Sigmoid colon (tissue), 7 donors: ENCODE measurements at places on chromosomes 1 and 21. TPM values are rescaled to one million over a fixed set of nuclear protein-coding genes. Genes with fewer than 3 reads are reported as not detected.

DNA sequence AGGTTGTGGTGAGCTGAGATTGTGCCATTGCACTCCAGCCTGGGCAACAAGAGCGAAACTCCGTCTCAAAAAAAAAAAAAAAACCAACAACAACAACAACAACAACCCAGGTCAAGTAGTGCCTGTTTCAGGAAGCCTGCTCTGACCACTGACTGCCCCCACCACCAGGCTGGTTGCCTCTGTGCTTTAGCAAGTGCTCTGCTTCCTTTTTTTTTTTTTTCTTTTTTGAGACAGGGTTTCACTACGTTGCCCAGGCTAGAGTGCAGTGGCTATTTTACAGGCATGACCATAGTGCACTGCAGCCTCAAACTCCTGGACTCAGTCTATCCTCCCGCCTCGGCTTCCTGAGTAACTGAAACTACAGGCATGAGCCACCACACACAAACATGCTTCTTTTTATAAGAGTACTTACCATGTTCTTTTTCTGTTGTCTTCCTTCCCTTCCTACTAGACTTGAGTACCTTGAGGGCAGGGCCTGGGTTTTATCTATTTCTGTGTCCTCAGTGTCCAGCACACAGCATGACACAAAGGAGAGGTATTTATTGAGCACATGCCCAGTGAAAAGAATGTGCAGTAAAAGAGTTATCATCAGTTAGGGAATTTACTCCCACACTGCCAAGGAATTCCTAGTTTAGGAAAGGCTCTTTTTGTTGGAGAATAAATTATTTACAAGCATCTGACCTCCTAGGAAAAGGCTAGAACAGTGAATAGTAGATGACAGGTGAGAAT is 9.9 kb upstream of the COA7 start:
- no peak for DNase-seq

DNA sequence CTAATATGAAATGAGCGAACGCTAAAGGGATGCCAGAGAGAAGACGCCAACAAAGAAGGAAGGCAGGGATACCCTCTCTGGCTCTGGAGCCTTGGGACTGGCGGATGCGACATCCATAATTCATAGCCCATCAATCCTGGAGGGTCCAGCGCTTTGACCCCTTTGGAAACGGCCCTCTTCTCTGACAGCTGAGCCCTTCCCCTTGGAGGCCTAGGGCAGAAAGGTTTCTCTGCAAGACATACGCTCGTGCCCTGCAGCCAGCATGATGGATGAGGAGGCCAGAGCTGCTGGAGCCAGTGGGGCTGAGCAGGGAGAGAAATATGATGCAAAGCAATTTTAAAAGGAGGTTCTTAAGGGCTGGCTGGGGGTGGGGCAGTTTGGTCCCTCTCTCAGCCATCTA is 22.2 kb downstream of the OPTC start:
- no peak for DNase-seq

DNA sequence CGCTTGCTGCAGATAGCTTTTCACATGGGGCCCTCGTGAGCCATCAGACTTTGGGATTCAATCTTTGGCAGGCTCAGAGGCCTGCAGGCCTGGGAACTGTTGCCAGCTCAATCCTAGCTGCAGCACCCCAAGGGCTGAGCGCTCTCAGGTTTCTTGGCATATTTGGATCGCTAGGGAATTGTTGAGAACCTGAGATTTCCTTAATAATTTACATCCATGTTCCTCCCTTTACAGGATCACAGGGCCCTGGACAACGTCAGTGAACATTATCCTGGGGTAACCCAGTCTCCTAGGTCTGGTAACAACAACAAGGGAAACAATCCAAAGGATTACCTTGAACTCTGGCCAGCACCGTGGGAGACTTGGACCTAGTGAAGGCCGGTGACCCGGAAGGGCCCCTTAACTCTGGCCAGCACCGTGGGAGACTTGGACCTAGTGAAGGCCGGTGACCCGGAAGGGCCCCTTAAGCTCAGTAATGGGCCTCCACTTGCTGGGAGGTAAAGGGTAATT is 49.3 kb upstream of the NEK2 start:
- DNase-seq = no peak

- DNase-seq = peak; percentile 18
Observed at GRCh38 chr1:30472009-30472408, 251.4 kb downstream of the MATN1 start.

GRCh38 chr1:176466514-176466913 is 3.5 kb downstream of the PAPPA2 start:
- DNase-seq = no peak

DNA sequence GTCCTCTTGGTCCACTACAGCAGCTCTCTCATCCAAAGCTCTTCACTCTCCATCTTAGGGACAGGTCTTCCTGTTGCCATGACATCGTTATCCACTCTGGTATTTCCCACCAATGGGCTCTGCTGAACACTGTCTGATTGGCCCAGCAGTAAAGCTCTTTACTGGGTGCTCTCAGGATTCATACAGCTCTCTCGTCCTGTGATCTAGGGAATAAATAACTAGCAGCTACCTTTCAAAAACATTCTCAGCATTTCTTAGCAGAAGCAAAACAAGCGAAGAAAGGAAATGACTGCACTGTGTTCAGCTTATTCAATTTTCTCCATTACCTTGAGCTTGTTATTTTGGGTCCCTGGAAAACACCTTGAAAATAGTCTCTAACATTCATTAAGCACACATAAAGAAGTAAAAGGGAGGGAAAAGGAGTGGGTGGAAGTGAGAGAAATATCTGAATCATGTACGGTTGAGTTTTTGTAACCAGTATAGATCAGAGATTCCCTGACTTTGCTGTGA is 163.4 kb upstream of the SGIP1 start:
- DNase-seq = no peak

DNA sequence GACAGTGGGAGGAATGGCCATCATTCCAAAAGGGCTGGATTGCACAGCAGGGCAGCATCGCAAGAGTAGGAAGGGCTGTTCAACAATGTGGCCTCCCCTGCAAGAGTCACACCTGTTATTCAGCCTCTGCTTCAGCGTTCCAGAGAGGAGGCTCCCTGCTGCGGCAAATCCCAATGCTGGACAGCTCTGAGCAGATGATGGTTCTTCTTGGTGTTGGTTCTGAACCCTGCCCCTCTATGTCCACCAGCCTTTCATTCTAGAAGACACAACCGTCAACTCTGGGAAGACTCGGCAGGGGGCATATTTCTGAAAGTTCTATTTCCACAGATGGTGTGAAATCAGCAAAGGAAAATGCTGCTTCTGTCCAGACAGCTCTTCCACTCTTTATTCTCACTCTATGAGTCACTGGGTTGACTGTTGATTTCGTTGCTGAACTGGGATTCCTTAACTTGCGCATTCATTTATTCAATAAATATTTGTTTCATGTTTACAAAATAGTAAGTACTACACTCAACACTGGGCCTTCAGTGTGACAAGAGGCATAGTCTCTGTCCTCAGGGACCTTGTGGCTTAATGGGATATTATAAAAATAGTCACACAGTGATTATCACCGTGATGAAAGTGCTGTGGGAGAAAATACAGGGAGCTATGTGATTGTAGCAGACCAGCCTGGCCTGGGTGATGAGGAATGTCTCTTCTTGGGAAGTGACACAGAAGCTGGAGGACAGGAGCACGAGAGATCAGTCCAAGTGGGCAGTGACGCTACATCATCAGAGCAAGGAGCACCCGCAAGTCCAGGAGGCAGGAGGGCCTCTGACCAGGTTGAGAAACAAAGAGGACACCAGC is 260.3 kb downstream of the SIPA1L2 start:
- DNase-seq = no peak

FCRL2 gene
- total RNA-seq = not detected

TBX15 gene
- total RNA-seq = under 0.01 TPM

OR2T3 gene
- not detected for total RNA-seq

PCNX2 gene
- total RNA-seq = 7.5 TPM

LRP8 gene
- 1.7 TPM for total RNA-seq

AMPD1 gene
- not detected for total RNA-seq
